ENCODE measurements at places on chromosomes 6 and 20.

DNA sequence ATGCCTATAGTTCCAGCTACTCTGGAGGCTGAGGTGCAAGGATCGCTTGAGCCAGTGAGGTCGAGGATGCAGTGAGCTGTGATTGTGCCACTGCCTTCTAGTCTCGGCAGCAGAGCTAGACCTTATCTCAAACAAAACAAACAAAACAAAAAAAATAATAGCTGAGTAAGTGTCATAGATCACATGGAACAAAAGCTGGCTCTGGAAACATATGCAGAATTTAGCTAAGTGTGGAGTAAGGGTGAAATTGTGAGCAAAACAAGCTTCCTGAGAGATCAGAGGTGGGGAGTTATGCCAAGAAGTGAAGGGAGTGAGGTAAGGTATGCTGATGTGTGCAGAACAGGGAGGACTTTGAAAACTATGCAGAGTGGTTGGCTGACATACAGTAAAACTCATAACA is 18.7 kb downstream of the SGK1 start:
- DNase-seq, result no peak

DNA sequence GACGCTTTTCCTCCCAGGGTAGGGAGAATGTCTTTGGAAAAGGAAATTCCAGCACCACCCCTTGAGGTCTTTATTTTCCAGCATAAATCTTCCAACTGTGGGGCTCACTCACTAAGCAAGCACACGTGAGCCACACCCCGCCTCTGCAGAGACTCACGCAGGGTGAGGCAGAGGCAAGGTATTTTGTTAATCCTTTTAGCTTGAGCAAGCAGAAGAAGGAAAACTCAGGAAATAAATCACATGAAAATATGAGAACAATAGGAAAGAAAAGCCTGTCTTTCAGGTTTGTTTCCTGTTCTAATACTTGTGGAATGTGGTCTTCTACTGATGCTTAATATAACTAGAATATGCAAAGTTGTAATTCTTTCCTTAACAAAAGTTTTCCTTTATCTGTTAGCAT is 4.1 kb upstream of the PHACTR2 start:
- no peak for DNase-seq

- no peak for DNase-seq
Measured at GRCh38 chr20:60966766-60967165, 285.3 kb upstream of the CDH4 start.

- DNase-seq, result peak; percentile 26
Measured at GRCh38 chr6:32664827-32665362, 1.6 kb downstream of the HLA-DQB1 start.

- DNase-seq, result no peak
Measured at GRCh38 chr6:107657755-107658461, 166.2 kb downstream of the SCML4 start.

DNA sequence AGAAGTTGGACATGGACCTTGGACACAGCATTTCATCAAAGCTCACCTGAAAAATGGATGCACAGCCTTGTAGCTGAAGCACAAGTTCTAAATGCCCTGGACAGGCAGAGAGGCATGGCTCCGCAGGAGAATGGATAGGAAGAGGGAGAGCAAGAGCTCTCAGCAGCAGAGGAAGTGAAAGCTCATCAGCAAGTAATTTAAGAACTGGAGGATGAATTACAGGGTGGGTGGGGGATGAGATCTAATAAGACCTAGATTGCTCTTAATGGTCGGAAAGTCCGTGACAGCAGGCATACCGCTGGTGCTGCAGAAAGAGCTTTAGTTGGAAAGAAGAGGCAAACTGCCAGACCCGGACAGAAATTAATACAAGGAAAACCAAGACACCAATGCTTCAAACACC is 37.3 kb upstream of the SAYSD1 start:
- no peak for DNase-seq

DNA sequence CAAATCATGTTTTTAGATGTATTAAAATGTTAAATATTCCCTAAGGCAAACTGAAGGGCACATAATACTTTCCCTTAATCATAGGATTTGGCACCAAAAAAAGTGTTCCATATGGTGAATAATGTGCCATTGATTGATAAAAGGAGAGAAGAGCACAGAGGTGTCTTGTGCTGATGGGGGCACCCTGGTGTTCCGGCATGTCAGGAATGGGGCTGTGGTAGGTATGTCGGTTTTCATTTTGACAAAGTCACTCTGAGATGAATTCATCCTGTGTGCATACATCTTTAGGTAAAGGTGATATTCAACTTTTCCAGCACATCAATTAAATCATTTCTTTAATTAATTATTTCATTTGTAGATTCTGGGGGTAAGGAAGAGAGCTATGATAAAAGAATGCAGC is 36.8 kb downstream of the CENPW start:
- no peak for DNase-seq

DNA sequence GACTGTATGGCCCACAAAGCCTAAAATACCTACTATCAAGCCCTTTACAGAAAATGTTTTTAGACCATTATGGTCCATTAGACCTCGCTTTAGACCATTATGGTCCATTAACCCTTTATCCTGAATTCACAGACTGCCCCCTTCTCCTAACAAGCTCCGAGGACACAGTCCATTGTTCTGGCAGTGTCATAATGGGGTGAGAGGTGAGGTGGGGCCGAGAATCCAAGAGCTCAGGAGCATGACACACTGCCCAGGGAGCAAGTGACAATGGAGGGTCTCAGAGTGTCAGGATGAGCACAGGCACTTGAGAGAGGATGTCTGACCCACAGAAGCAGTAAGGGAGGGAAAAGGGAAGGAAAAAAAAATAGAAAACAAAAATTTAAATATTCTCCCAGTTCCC is 212.4 kb upstream of the NT5E start:
- DNase-seq, result no peak

Data from stimulated activated CD4-positive, alpha-beta T cell treated with anti-CD3 and anti-CD28 coated beads, Interleukin-15, amount 100 ng/mL, for 1 hour (primary cell).